NCI-H1436 treated with DMSO at 0.1 percent for 48 hours (cell line): ENCODE measurements at places on chromosomes 1 and 21.

DNA sequence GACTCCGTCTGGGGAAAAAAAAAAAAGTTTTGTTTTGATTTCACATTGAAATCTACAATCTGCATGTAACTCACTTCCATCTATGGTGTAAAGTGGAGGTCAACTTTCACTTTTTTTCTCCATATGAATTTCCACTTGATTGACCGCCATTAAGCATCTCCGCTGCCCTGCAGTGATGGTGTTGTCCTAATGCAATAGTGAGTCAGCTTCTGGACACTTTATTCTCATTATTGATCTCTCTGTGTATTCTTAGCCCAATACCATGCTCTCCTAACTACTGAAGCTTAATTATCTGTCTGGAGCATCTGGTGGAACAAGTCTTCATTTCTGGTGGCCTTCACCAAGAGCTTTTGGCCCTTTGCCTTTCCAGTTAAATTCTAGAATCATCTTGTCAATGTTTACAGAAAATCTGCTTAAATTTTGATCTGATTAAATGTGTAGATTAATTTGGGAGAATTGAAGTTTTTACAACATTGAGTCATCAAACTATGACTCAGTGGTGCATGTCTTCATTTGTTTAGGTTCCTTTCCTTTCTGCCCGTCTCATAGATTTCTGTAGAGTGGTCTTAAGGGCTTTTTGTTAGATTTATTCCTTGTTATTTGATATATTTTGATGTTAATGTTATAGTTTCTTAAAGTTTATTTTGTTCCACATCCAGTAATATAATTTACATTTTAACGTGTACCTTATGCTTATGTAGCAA, 181.5 kb downstream of the PRDM2 start:
- DNase-seq, result no peak

- no peak for DNase-seq
Observed at GRCh38 chr1:209884665-209885117, 53.3 kb upstream of the SYT14 start.

GRCh38 chr21:32708069-32708468, 19.7 kb downstream of the SYNJ1 start:
- no peak for DNase-seq

DNA sequence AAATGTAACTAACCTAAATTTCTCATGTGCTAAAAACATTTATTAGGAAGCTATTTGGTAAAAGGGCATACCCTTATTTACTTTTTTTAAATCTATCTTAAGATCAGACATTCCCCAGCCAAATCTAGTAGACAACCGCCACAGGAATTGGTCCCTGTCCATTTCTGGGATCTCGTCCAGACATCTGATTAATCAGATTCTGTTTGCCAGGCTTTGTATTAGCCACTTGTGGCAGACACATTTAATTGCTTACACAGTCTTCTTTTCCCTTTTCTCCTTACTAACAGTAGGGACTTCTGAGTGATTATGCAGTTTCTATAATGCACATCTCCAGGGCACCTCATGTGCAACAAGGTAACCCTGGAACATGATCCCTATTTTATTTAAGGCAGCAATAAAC, 449.0 kb upstream of the RGS18 start:
- no peak for DNase-seq

GRCh38 chr1:181099152-181100014, 10.9 kb downstream of the IER5 start:
- DNase-seq, result no peak
